ENCODE measurements at places on chromosomes 3 and 15.

GRCh38 chr15:65062061-65062460 lies 5.7 kb downstream of the RASL12 start:
- no peak for DNase-seq

- no peak for DNase-seq
Measured at GRCh38 chr3:151879679-151880415, 6.4 kb downstream of the SUCNR1 start.

GRCh38 chr15:78638658-78639314 lies 2.2 kb downstream of the CHRNB4 start:
- no peak for DNase-seq

DNA sequence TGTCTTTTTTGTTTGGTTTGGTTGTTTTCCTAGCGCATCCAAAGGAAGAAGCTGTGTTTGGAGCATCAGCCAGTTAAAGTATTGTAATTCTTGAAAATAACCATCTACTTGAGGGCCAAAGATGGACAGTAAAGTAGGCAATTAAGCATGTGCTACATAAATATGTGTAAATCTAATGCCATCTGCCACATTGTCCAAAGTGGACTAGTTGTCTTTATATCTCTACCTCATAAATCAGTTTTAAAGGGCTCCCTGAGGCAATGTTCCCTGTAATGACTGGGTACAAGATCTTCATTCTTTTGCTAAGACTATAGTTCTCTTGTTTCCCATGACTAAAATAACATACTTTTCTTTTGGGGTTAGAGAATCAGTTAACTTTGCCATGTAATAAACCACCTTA lies 460.0 kb upstream of the RARB start:
- no peak for DNase-seq

All from T-helper 1 cell (primary cell).